ENCODE measurements at places on chromosomes 6 and 20. TPM values are rescaled to one million over a fixed set of nuclear protein-coding genes. Genes with fewer than 3 reads are reported as not detected.

DNA sequence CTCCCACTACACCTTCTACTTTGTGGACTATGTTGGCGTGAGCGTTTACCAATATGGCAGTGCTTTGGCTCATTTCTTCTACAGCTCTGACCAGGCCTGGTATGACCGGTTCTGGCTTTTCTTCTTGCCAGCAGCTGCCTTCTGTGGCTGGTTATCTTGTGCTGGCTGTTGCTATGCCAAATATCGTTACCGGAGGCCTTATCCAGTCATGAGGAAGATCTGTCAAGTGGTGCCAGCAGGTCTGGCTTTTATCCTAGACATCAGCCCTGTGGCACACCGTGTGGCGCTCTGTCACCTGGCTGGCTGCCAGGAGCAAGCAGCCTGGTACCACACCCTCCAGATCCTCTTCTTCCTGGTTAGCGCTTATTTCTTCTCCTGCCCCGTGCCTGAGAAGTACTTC is 16.5 kb upstream of the EFHC1 start:
- no peak overlapping the region for H3K27ac ChIP-seq
- no peaks in the 10 kb centered on the region for H3K27me3 ChIP-seq
- H3K36me3 ChIP-seq = peaks cover 8% of the 10 kb centered on the region
- DNase-seq = no peak

DNA sequence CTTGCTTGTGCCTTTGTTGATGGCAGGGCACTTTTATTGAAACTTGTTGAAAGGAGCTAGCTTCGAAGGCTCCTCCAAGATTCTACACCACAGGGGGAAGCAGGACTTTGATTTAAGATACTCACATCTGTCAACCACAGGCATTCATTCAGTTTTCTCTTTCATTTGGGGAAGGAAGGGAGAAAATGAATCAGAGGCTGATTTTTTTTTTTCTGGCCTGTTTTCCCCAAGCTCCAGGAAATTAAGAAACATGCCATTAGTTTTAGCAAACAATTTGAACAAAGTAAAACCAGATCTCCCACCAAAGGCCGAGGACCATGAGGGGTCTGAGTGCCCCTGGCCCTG is 8.7 kb upstream of the APCDD1L start:
- peaks cover 20% of the 10 kb centered on the region for H3K4me1 ChIP-seq
- no peaks in the 10 kb centered on the region for H3K36me3 ChIP-seq
- H3K27me3 ChIP-seq = no peaks in the 10 kb centered on the region
- peak; percentile 49 for DNase-seq
- no peak overlapping the region for H3K4me3 ChIP-seq

GRCh38 chr6:46215777-46216176 is 45.0 kb upstream of the ENPP5 start:
- H3K4me3 ChIP-seq = no peak overlapping the region
- H3K36me3 ChIP-seq = no peaks in the 10 kb centered on the region
- DNase-seq = no peak
- H3K27ac ChIP-seq = no peak overlapping the region

- H3K27me3 ChIP-seq = no peaks in the 10 kb centered on the region
- no peak overlapping the region for H3K4me3 ChIP-seq
- H3K27ac ChIP-seq = no peak overlapping the region
Measured at GRCh38 chr6:116247285-116247684, 6.6 kb downstream of the TSPYL4 start.

GRCh38 chr20:45183084-45183483 is 8.4 kb downstream of the PI3 start:
- H3K4me1 ChIP-seq = no peaks in the 10 kb centered on the region
- H3K4me3 ChIP-seq = no peak overlapping the region
- H3K27me3 ChIP-seq = peaks cover 1% of the 10 kb centered on the region
- H3K27ac ChIP-seq = no peak overlapping the region
- DNase-seq = no peak
- H3K36me3 ChIP-seq = no peaks in the 10 kb centered on the region

GRCh38 chr6:18211338-18211737 is 53.0 kb downstream of the DEK start:
- no peak overlapping the region for H3K27ac ChIP-seq
- H3K4me1 ChIP-seq = peaks cover 10% of the 10 kb centered on the region
- DNase-seq = no peak
- H3K27me3 ChIP-seq = no peaks in the 10 kb centered on the region
- H3K36me3 ChIP-seq = peaks cover 4% of the 10 kb centered on the region

- H3K27me3 ChIP-seq = peaks cover 91% of the 10 kb centered on the region
- DNase-seq = no peak
- peaks cover 2% of the 10 kb centered on the region for H3K4me1 ChIP-seq
- H3K36me3 ChIP-seq = no peaks in the 10 kb centered on the region
- no peak overlapping the region for H3K4me3 ChIP-seq
Measured at GRCh38 chr20:20371681-20372080, 3.8 kb downstream of the INSM1 start.

DNA sequence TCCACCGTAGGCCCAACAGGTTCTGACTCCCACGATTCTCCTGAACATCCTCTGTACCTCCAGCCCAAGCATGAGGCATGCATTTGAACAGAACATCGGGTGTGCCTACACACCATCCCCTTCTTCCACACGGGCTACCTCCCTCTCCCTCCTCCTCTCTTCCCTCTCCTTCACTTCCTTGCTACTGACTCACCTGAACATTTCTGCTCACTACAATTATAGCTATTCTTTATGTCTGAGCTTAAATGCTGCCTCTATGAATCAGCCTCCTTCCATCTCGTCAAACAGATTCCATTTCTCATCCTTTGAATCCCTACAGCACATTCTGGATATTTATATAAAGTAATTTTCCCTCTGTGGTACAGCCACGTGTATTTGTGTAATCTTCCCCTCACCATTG is 71.4 kb upstream of the MYLIP start:
- no peak overlapping the region for H3K27ac ChIP-seq
- H3K36me3 ChIP-seq = no peaks in the 10 kb centered on the region
- H3K27me3 ChIP-seq = peaks cover 7% of the 10 kb centered on the region
- H3K4me1 ChIP-seq = no peaks in the 10 kb centered on the region

DNA sequence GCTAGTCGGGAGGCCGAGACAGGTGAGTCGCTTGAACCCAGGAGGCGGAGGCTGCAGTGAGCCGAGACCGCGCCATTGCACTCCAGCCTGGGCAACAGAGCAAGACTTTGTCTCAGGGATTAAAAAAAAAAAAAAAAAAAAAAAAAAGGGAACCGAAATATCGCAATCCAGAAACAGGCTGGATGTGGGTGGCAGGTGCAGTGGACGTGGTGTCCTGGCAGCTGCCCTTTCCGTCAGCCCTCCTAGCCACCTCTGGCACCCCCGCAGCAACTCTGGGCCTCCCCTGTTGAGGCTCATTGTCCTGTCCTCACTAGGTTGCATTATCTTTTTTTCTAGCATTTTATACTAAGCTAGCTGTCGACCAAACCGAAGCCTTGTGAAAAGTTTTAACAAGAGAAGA is 113.5 kb downstream of the DTNBP1 start:
- no peak for DNase-seq
- peaks cover 6% of the 10 kb centered on the region for H3K4me1 ChIP-seq
- no peak overlapping the region for H3K4me3 ChIP-seq
- H3K27me3 ChIP-seq = no peaks in the 10 kb centered on the region
- H3K36me3 ChIP-seq = no peaks in the 10 kb centered on the region

The ANGPT4 gene
- not detected for total RNA-seq

The EHMT2 gene
- 36.4 TPM for total RNA-seq
